ENCODE measurements at places on chromosomes 1 and 21.
A peak's percentile ranks its signal among the peaks of the same experiment; 100 is the strongest.

GRCh38 chr1:107323784-107324183, 182.9 kb downstream of the NTNG1 start:
- DNase-seq, result no peak

DNA sequence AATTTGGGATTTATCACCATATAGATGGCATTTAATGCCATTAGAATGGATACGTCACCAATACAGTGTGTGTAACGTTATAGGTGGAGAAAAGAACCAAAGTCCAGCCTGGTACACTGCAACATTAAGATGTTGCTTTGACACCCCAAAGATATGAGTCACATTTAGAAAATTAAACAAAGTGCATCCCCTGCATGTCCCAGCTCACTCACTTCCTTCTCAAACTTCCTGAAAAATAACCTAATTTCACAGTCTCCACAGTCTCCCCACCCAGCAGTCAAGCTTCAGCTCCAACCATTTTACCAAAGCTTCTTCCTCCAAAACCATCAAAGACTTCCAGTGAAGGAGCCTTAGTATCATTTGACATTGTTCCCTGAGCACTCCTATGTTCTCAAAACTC, 111.9 kb downstream of the OMA1 start:
- no peak for DNase-seq

- no peak for DNase-seq
Observed at GRCh38 chr1:235993652-235994051, 71.2 kb downstream of the NID1 start.

- DNase-seq, result no peak
Observed at GRCh38 chr1:93878501-93878888, 511 bp downstream of the DNTTIP2 start.

DNA sequence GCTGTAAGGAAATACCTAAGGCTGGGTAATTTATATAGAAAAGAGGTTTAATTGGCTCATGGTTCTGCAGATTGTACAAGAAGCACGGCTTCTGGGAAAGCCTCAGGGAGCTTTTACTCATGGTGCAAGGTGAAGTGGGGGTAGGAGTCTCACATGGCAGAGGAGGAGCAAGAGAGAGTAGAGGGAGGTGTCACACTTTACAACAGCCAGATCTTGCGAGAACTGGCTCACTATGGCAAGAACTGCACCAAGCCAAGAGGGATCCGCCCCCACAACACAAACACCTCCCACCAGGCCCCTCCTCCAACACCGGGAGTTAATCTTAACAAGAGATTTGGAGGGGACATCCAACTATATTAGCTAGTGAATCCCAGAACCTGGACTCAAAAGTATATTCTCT, 135.4 kb upstream of the SOD1 start:
- no peak for DNase-seq

GRCh38 chr1:24289937-24290595, 29.1 kb upstream of the GRHL3 start:
- peak; percentile 47 for DNase-seq

GRCh38 chr1:236990052-236990445, 14.2 kb downstream of the MT1HL1 start:
- no peak for DNase-seq

DNA sequence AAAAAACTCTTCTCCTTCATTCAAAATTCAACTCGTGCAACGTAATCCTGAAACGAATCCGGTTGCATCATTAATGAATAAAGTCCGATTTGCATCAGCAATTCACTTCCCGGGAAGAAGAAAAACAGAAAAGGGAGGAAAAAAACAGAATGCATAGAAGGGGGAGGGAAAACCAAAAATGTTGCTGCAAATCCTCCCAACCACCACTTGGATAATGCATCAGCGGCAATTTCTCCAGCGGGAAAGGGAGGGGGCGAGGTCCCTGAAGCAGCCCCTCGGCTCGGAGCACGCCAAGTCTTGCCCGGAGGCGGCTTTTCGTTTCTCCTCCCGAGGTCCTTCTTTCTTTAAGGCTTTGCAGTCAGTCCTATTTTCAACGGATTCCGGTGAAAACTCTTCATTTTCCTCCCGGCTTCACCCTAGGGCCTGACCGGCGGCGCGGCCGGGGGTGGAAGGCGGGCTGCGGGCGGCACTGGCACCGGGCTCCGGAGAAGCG, 723 bp downstream of the CDC42BPA start:
- DNase-seq, result peak; percentile 55

DNA sequence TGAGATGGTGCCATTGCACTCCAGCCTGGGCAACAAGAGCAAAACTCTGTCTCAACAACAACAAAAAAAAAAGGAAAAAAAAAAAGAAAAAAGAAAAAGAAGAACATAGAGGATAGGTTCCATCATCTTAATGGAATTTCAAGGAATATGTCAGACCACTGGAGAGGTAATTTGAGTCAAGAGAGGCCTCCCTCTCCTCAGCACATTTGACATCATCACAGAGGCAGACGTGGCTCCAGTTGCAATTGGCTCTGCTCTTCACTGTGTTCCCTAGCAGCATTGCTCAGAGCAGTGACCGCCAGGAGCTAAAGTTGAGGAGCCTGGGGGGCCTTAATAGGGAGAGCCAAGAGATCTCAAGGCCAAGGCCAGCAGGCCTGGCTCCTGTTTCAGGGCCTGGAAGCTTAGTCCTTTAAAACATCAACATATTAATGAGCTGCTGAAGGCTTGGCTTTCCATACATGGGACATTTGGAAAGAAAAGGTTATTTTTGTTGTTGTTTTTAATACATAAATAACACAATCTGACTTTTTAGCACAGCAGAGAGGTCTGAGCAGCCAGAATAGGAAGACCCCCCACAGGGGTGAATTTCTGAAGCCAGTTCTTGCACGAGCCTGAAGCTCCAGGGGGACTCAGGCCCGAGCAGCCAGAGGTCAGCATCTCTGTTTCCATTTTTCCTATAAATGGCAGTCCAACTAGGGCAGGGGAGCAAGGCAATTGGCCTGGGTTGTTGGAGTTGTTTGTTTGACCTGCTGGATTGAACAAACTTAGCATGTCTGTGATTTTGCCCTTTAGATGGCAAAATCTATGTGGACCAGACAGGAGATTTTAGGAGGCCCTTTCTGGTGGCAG, 118.3 kb upstream of the FGGY start:
- DNase-seq, result no peak

GRCh38 chr1:179803918-179804317, 60.8 kb downstream of the FAM163A start:
- no peak for DNase-seq

GRCh38 chr1:160400223-160400645, at the start of gene VANGL2:
VANGL2 (plus strand) TSS chr1:160400564; CDS start chr1:160415838, 15,274 bp downstream.
- DNase-seq, result peak; percentile 28

- no peak for DNase-seq
Observed at GRCh38 chr1:65341381-65341780, 32.0 kb downstream of the DNAJC6 start.

GRCh38 chr1:206420471-206420870, 49.8 kb upstream of the IKBKE start:
- DNase-seq, result no peak

- no peak for DNase-seq
Observed at GRCh38 chr21:44442266-44443125, 12.8 kb upstream of the LRRC3 start.

GRCh38 chr1:12203216-12204007, 26.4 kb upstream of the VPS13D start:
- DNase-seq, result no peak

GRCh38 chr21:34884346-34884929, 164.7 kb downstream of the RUNX1 start:
- peak; percentile 5 for DNase-seq
